ENCODE measurements at places on chromosomes 5 and 9. TPM values are rescaled to one million over a fixed set of nuclear protein-coding genes. Genes with fewer than 3 reads are reported as not detected.

Gene PCDHGB2
- 8.9 TPM for total RNA-seq

Gene IL7R
- not detected for total RNA-seq

GRCh38 chr9:35827486-35827885, 1.0 kb downstream of the FAM221B start:
- no peak for DNase-seq

GRCh38 chr5:88119535-88120125, 149.0 kb downstream of the TMEM161B start:
- no peak for DNase-seq

- DNase-seq: no peak
Observed at GRCh38 chr9:98916660-98917059, 27.0 kb upstream of the COL15A1 start.

GRCh38 chr9:36063804-36064447, 27.2 kb downstream of the RECK start:
- no peak for DNase-seq

- DNase-seq: peak; percentile 63
Observed at GRCh38 chr9:13278368-13279246, 885 bp downstream of the MPDZ start.

- DNase-seq: peak; percentile 40
Observed at GRCh38 chr9:95508242-95508967, 8.4 kb downstream of the PTCH1 start.

DNA sequence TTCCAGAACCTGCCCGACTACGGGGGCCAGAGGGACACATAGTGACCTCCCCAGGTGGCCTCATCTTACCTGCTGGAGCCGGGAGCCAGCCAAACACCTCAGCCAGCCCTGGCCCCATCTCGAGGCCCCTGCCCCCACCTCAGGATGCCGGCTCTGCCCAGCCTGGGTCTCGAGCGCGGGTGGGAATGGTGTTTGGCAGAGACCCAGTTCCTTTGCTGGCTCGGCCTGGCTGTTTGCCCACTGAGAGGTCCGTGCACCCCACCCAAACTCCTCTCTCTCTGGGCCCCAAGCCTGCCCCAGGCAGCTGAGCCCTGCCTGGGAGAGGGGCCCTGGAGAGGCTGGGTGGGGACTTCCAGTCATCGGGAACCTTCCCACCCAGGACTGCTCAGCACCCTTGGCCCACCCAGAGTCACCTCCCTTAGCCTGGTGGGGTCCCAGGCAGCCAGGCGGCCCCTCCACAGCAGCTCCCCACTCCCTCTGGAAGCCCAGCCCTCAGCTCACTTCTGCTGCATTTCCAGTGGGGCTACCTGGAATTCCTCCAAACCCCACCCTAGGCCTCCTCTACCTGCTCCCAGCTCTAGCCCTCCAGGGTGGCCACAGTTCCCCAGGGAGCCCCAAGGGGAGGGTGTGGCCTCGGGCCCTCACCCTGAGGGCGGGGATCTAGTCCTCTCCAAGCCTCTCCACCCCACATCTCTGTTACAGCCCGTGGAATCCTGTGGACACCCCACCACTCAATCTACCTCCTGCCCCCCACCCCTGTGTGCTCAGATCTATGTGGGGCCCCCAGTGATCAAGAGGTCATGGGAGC, 42.4 kb upstream of the UBAC1 start:
- no peak for DNase-seq

DNA sequence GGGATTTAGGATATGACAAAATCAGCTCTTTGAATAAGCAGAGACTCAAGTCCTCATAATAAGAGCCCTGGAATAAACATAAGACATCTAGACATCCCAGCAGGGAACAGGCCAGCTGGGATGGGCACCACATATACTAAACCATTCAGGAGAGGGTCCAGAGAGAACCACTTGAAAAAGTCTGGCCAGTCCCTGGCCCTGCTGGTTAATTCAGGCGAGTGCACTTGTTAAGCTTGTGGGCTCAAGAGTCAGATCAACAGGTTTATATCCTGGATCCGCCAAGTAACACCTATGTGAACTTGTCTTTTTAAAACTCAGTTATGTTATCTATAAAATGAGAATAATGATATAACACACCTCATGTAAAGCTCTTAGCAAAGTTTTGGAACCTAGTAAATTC, 63.3 kb downstream of the CAVIN4 start:
- no peak for DNase-seq

- no peak for DNase-seq
Observed at GRCh38 chr9:111630182-111630963, 761 bp upstream of the DNAJC25 start.

DNA sequence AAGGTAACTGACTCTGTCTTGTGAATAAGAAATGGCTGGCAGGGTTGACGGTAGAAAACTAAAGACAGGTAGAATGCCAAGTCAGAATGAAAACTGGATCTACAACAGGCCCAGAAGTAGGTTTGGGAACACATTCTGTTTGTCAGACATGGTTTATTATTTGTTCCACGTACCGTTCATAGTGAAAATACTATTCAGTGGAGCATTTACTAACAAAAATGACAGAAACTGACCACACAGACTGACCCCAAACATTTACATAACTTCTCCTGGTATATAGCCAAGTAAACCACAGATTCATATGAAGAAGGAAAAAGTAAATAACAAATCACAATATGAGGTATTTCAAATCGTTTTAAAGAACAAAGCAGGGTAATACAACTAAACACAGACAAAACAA, 73.7 kb downstream of the SLC38A9 start:
- DNase-seq: no peak

- no peak for DNase-seq
Observed at GRCh38 chr9:89469003-89469402, 28.9 kb downstream of the SEMA4D start.

DNA sequence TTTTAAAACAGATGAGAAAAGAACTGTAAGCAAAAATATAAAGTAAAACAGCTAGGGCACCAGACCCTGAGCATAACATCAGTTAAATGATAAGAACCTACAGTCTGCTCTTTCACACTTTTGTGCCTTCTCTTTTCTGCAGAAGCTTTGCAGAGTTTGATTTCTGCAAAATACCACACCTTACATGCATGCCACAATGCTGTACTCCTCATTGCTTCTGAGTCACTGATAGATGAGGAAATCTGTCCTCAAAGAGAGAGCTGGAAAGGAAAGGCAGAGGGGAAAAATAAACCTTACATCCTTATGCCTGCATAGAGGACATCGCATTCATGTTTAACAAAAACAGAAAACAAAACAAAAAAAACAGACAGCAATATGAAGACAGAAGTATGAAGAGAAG, 142.9 kb downstream of the ATPSCKMT start:
- DNase-seq: no peak

- no peak for DNase-seq
Observed at GRCh38 chr5:50463047-50463446, 22.0 kb upstream of the EMB start.
